AG09319 (cell line): ENCODE measurements at places on chromosomes 12 and 14.

GRCh38 chr14:97280526-97280925 lies 483.3 kb downstream of the VRK1 start:
- DNase-seq: no peak

GRCh38 chr12:93302331-93303229 lies 75.1 kb upstream of the NUDT4 start:
- DNase-seq: peak; percentile 25

GRCh38 chr12:84619053-84619571 lies 293.5 kb downstream of the SLC6A15 start:
- no peak for DNase-seq

GRCh38 chr14:80095623-80096022 lies 115.7 kb downstream of the DIO2 start:
- DNase-seq: peak; percentile 23

DNA sequence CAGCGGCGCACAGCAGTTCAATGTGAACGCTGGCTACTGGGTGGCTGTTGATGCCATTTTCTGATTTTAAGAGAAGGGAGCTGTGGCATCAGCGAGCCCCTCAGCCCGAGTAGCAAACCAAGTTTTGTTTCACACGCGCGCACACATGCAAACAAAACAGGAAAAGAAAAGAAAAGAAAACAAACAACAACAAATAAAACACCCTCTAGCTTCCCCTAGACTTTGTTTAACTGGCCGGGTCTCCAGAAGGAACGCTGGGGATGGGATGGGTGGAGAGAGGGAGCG lies 540 bp downstream of the PAX9 start:
- no peak for DNase-seq

- no peak for DNase-seq
These were observed 102.2 kb downstream of the KIF26A start for GRCh38 chr14:104240434-104241157.

DNA sequence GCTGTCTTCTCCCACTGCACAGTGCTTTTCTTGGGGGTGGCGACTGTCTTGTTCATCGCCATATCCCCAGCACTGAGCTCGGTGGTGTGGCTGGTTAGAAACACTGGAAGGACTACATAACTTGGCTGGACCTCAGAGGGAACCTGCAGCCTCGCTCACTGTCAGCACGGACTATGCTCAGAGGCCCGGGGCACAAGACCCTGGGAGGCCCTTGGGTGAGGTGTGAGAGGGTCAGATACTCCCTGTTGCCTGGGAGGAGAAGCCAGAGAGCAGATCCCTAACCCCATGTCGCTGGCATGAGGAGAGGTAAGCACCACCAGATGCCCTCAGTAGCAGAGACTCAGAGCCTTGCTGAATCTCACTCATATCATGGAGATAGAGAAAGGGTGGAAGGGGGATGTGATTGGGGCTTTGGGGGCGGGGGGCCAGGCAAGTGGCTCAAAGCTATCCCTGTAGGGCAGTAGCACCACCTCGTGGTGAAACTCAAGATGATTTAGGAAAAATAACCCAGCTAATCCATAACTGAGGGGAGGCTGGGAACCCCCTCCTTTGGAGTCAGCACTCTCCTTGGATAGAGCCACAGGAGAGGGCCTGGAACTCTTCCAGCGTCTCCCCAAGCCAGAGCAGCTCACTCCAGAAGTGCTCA lies 18.7 kb upstream of the HDAC7 start:
- DNase-seq: no peak

DNA sequence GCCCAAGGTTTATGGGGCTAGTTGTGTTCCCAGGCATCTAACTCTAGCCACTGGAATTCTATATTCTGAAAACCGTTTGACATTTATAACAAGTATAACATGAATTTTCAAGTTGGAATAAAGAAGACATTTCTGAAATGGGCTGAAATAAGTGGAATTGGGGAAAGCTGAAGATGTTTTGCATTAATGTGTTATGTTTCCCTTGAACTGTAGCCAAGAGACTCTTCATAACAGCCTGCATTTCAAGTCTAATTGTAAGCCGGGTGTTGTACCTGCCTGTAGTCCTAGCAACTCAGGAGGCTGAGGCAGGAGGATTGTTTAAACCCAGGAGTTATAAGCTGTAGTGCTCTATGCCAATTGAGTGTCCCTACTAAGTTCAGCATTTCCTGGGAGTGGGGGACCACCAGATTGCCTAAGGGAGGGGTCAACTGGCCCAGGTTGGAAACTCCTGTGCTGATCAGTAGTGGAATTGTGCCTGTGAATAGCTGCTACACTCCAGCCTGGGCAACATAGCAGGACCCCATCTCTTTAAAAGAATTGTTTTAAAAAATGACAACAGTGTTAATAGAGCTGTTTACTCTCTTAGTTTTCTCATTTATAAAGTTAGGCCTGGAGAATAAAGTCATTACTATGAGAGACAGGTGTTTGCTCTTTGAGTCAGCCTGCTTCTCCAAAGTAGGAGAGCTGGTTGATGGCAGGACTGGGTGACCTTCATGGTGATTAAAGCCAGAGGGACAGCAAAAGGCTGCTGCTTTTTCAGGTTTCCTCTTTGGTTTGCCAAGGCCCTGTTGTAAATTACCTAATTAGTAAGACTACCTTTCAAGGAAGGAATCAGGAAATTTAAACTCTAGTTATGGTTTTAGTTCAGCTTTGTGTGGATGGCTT lies 483.6 kb upstream of the RGS6 start:
- DNase-seq: no peak

DNA sequence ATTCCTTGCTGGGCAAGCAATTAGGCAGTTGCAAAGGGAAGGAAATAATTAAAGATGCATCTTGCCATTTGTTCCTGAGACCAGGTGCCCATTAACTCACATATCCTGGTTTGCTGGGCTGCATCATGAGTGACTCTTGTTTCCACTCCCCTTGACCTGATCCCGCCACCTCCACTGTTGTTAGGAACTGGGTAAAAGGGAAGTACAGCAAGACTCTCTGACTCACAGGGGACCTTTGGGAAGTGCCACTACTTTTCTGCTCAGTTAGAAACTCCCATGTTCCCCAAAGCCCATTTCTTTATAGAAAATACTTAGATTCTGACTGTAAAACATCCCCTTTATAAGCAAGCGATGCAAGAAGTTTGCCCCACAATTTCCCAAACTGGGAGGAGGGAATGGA lies 186.0 kb upstream of the BCL2L14 start:
- DNase-seq: no peak

DNA sequence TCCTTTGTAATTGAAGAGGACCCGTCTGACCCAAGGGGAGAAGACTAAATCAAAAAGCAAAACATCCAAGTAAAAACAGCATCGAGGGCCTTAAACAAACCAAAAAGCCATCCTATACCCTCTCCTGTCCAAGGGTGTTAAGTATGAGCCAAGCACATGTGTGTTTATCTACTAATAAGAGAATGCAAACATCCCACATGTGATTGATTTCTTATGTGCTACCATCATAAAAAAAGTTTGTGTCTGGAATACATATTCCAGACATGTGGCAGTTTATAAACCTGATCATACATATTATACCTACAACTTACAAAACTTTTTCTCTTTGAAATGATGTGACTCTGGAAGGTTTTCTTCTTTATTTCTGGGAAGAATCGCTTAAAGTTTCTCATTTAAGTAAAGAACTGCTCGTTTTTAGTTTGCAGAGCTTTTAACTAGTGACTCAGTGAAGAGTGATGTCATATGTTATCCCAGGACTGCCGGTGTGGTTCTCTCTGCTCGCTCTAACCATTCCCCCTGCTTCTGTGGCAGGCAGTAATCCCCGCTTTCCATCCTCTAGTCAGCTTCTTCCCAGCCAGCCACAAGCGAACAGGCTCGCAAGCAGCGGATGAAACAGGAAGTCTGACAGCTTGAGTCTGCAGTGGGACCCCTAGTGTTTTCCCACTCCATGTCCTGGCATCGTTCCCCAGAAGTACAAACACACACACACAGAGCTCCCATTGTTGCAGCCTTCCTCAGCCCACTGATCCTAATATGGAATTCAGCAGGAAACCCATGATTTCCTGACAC lies 431 bp upstream of the RHOJ start:
- DNase-seq: peak; percentile 44

DNA sequence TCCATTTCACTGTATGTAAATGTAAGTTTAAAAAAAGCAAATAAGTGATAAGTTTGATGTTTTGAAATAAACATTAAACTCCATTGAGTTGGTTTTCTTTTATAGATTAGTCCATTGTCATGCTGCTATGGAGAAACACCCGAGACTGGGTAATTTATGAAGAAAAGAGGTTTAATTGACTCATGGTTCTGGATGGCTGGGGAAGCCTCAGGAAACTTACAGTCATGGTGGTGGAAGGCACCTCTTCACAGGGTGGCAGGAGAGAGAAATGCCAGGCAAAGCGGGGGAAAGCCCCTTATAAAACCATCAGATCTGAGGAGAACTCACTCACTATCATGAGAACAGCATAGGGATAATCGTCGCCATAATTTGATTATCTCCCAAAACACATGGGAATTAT lies 48.4 kb upstream of the OXA1L start:
- no peak for DNase-seq

GRCh38 chr14:36816481-36816880 lies 154.8 kb downstream of the PAX9 start:
- no peak for DNase-seq

DNA sequence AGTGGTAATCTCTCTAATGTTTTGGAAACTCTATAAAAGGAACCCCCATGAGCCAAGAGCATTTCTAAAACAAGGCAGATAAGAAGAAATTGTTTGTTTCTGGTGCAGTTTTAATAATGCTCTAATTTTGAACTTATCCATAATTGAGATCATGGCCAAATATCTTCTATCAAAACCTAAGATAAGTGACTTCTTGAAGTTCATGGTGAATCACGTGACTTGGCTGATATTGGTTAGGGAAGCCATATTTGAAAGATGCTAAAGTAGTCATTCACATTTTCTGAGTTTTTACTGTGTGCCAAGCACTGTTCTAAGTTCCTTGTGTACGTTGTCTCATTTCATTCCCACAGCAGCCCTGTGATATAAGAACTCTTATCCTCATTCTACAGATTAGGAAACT lies 157.9 kb downstream of the KICS2 start:
- DNase-seq: no peak

DNA sequence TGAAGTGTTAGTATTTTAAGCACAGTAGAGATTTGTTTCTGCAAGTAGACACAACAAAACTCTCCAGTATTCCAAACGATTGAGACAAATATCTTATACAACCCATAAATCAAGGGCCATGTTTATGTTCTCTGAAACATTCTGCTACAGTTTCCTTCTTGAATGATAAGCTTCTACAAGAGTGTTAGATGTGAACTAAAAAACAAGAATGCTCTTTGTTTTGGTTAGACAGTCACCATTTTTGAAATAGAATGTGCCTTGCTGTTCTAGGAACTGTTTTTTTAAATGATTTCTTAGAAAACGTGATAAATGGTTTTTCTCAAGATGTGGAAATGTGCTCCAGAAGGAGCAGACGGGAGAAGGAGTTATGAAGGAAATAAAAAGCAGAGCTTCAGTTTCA lies 1656.3 kb upstream of the FLRT2 start:
- DNase-seq: no peak

GRCh38 chr12:92162079-92162478 lies 16.4 kb upstream of the BTG1 start:
- no peak for DNase-seq

DNA sequence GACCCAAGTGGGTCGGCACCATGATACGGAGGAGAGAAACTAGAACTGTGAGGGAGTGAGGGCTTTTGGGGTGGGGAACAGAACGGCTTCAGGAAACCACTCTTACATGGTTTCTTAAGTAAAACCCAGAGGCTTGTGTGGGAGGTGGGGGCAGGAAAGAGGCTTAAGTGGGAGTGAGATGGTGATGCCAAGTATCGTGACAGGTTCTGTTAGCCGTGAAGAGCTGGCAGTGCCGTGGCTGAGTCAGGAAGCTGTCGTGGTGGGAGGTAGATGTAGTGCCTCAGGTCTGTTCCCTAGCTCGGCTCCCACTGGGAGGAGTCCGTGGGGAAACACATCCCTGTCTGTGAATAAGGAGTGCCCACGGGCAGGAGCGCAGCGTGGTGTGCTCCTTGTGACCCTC lies 185.8 kb upstream of the FKBP4 start:
- DNase-seq: no peak

DNA sequence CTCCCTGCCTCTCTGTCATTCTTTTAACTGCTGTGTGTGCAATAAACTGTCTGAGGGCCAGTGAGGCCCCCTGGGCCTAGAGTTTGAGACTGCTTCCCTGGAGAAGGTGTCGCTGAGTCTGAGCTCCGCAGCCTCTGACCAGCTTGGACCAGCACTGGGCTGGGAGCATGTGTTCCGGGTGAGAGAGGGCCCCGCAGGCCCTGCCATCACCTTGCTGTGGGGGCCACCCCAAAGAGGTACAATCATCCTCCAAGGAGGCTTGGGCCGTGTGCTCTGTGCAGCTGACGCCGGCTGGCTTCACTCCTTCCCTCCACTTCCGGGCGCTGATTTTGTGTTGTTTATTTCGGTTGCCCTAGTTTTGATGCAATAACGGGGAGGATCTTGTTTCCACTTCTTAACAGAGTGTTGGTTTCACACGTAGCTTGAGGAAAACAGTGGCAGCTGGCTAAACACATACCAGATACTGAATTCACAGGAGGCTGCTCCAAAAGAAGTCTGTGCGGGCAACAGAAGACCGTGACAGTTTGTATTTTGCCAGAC lies 121.6 kb downstream of the TMEM132C start:
- DNase-seq: no peak

GRCh38 chr12:53754633-53755264 lies 3.0 kb upstream of the CISTR start:
- no peak for DNase-seq

DNA sequence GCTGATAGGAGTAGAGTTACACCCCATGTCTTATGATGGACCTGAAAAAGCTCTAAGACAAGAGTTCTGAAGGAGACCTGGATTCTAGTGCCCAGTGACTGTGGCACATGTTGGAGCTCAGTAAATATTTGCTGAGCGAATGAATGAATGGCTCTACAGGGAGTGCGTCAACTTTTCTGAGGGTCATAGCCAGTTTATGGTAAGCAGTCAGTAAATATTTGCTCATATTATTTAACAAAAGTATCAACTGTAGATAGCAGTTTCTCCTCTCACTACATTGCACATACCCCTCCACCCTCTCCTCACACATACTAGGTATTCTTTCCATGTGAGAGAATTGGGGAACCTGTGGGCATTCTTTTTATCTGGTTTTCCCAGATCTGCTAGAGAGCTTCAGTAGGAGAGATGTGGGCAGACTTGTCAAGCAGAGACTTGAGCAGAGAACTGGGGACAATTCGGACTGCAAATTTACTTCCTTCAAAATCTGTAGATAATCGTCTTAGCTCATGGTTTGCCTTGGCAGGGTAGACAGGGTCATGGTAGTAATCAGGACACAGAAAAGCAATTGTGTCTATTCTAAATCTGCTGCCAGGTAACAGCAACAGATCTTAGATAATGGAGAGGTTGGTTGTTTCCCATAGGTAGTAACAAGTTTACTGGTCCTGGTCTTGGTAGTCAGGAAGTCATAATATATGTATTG lies 5.7 kb downstream of the SLC4A8 start:
- DNase-seq: no peak
